Posterior vena cava (tissue), 2 donors: ENCODE measurements at places on chromosomes 4 and X.

DNA sequence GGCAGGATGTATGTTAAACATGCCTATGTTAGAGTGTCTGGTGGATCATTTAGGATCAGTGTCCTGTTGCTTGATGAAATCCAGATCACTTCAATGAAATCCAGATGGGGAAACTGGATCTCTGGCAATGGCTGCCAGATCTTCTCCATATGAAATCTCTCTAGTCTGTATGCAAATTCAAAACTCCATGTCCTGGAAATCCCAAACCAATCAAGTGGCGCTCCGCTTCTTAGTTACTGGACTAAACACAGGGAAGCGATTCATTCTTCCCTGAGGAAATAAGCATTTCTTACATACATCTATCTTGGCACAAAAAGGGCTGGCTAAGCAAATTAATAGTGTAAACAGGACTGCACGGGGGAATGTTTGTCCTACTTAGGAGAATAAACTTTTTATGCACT lies 94.9 kb downstream of the HDAC8 start:
- no peak for DNase-seq

- no peak for DNase-seq
These were observed 401.8 kb downstream of the PABPC4L start for GRCh38 chr4:133799717-133800315.

DNA sequence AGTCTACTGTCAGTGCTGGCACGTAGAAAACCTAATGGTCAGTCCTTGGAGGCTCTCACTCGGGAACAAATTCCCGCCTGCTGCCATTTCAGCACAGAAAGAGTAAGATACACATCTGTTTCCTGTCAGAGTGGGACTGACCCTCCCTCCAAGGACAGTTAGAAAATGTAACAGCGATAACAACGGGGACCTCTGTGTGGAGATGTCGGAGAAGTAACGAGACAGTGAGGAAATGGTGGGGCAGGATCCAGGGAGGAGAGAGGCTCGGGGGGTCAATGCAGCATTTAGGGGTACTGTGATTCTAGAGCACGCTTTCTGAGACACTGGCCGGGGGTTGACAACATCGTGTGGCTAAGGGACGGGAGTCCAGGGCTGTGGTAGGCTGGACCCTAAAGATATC lies 36.0 kb upstream of the SORCS2 start:
- peak; percentile 41 for DNase-seq

DNA sequence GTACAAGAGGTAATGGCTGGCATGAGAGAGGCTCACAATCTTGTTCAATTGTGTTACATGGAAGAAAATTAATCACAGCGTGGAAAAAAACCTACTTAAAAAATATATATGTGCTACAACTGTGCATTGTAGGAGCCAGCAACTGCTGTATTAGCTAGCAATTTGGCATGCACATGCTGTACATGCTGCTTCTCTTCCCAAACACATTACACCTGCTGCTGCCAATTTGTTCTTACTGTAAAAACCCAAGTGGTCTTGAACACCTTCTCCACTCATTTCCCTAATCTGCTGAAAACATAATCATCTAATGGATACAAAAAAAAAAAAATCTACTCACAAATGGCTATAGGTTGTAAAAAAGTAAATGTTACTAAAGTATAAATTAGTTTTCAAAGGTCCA lies 264.2 kb downstream of the INPP4B start:
- DNase-seq, result no peak

DNA sequence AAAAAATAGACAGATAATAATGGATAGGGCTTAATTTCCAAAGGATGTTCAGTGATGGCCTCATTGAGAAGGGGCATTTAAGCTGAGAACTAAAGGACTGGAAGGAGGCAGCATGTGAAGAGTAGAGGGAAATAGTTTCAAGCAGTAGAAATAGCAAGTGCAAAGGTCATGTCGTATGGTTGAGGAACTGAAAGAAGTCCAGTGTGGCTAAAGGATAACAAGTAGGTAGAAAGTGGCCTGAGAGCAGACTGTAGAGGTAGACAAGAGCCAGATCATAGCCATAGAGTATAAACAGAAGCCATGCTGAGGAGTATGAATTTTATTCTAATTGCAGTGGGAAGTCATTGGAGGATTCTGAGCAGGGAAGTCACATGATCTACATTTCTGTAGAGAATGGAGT lies 72.3 kb downstream of the GRIA3 start:
- no peak for DNase-seq

DNA sequence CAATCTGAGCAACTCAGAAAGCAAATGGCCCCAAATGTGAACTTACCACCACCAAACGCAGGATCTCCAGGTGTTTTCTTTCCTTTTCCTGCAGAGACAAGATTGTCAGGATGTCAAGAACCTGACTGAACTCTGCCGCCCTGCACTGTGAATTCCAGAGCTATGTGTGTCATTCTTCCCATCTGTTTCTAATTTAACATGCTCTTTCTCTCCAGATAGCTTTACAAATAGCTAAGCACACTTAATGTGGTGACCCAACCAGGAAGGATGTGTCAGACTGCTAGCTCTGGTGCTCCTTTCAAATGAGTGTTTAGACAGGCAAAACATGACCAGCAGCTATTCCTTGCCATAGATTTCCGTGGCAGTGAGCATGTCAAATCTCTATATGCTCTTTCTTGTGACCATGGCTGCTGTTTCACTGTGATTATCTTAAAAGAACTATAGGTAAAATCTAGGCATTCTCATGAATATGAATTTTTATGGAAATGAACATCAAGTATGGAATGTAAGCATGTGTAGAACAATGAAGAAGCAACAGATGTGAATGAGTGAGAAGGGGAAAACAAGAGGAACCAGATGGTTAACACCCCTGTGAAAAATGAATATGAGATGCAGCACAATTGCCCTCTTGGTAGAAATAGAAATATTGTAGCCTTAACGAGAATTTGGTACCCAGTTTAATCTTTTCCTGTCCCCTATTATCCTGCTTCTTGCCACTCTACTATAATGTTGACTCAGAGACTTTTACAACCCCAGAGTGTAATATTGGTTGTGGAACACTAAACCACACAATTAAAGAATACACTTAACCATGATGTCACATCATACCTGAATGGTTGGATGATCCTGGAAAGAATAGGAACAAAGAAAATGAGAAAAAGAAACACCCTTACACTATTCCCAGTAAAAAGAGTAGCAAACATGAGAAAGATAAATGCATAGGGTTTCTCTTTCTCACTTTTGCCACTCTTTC lies 247.8 kb upstream of the DKK2 start:
- no peak for DNase-seq

DNA sequence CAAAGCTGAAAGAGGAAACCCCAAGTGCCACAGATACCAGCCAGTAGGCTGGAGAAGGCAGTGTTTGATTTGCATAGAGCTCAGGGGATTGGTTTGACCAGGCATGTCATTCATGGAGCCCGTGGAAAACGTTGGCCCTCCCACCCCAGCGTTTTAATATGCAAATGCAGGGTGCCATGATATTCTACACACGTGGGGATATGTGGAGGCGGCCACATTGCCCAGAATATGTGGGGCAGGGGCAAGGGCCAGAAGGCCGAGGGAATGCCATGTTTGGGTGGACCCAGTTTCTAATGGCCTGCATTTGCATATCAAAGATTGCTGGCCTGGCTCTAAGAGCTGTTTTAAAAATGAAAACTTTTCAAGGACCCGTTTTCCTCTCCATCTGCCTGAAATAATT lies 71.1 kb downstream of the MAP9 start:
- DNase-seq, result peak; percentile 38

DNA sequence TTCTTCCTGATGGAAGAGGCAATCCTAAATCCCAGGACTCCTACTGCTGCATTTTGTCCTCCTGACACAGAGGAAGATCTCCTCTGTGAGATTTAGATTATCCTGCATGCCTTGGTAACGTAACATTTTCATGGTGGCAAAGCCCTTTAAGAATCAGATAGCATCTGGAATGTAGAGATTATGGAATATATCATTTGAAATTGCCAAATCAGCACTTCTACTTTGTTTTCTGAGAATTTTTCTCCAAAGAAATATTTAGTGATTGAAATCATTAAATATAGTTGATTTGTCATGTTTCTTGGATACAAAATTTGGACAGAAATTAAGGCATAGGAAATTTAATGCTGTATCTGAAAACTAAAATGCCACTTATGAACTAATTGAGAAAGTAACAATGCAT lies 326.9 kb downstream of the EPHA5 start:
- no peak for DNase-seq

- DNase-seq, result no peak
These were observed 33.4 kb downstream of the ANXA3 start for GRCh38 chr4:78584863-78585547.

GRCh38 chrX:19107035-19107434 lies 15.2 kb downstream of the ADGRG2 start:
- no peak for DNase-seq

GRCh38 chr4:168945291-168945690 lies 64.8 kb downstream of the CBR4 start:
- DNase-seq, result no peak

DNA sequence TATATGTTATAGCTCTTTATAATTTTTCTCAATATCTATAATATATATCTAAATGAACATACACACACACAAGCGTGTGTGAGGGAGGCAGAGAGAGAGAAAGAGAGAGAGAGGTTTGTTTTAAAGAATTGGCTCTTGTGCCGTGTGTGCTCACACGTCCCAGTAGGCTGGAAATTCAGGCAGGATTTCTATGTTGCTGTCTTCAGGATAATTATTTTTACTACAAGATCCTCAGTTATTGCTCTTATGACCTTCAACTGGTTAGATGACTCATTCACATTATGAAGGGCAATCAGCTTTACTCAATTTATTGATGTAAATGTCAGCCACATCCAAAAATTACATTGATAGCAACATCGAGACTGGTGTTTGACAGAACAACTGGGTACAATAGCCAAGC lies 1520.7 kb upstream of the PCDH7 start:
- DNase-seq, result no peak

DNA sequence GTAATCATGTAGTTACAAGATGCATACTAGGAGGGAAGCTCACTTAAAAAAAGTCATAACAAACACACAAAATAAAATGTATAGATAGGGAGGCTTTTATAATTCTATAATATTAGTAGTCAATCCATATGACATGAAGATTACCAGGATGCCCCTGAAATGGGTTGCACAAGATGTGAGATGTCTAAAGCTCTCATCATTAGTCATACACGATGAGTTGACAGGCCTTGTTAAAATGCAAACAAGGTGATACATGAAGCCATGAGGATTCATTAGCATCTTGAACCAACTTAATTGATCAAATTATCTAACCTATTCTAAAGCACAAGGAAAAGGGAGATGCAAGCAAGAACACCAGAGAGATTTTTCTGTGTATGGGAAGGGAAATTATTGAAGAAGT lies 470.2 kb downstream of the IQCM start:
- no peak for DNase-seq

- DNase-seq, result no peak
These were observed 1.9 kb downstream of the MAGEB1 start for GRCh38 chrX:30248854-30249253.

DNA sequence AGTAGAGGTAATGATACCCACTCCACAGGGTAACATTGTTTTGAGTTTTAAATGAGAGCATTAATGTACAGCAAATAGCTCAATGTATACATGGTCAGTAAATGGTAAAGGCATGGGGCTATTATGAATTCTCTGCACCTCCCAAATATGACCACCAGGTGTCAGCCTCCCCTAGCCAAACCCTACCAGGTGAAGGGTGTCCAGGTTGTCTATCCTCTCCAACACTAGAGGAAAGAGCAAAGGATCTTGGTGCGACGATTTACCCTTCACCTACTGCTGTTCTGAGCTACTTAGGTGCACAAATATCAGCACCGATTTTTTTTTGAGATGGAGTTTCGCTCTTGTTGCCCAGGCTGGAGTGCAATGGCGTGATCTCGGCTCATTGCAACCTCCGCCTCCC lies 26.5 kb upstream of the XIAP start:
- DNase-seq, result no peak

GRCh38 chr4:957231-957580 lies 16.2 kb downstream of the DGKQ start:
- peak; percentile 53 for DNase-seq

DNA sequence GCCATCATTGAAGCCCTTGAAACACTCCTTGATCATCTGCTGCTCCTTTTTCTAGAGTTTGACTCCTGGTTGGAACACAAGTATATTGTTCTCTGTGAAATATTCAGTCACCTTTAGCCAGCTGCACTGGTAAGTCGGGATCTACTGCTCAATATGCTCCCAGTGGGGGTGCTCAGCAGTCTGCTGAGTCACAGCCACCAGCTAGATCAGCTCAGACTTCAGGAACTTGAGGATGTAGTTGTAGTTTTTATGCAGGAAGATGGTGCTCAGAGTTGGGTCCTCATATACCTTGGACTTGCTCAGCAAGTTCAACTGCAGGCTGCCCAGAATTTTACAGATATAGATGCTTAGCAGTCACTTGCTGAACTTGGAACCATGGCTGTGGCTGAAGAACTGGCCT lies 202.5 kb upstream of the RPL34 start:
- no peak for DNase-seq

DNA sequence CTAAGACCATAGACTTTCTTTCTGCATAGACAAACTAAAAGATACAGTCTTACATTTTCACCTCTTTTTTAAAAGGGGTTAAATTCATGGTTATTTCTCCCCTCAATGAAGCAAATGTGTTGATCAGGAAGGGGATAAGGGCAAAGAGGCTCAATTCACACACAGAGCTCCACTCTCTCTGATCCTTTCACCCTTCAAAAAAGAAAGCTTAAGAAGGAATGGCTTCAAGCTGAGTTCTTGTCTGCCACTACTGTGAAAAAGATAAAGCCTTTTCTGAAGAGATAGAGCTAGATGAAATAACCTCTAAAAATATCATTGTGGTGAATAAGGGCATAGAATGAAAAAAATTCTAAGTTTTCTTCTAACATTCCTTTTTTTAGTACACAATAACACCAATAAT lies 28.3 kb downstream of the SEPSECS start:
- no peak for DNase-seq

- DNase-seq, result no peak
These were observed 47.8 kb downstream of the SYNPO2 start for GRCh38 chr4:118936406-118936805.

DNA sequence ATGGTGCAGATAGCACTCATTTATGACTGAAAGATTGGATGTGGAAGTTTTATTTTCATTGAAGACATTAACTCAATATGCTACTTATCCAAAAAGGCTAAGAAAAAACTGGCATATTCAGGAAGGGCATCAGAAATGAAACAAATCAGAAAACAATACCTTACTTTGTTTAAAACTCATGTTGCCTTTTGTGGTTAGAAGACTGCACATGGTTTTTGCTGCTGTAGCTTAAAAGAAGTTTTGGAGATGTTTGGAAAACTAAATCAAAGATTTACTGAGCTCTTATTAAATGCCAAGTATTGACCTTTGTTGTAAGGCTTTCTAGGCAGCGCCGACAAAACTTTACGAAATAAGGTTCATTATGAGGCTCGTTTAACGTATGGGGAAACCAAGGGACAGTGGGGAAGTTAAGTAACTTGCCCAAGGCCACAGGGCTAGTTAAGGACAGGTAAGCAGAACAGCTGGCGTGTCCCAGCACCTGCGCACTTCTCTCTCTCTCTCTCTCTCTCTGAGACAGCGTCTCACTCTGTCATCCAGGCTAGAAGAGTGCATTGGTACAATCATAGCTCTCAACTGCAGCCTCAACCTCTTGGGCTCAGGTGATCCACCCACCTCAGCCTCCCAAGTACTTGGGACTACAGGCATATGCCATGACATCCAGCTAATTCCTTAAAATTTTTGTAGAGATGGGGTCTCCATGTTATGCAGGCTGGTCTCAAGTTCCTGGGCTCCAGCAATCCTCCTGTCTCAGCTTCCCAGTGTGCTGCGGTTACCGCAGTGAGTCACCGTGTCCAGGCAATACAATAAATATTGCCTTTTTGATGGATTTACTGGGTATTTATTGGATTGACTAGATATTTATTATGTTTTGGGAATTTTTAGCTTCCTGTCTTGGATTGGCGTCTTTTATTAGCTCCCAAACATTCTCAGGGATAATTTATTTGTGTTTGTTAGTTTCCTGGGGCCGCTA lies 16.1 kb downstream of the LRP2BP start:
- no peak for DNase-seq
